Left renal pelvis (tissue), 4 donors: ENCODE measurements at places on chromosomes 16 and 17. TPM values are rescaled to one million over a fixed set of nuclear protein-coding genes. Genes with fewer than 3 reads are reported as not detected.

GRCh38 chr17:48605409-48605919 lies 678 bp upstream of the HOXB6 start:
- no peak for DNase-seq

- no peak for DNase-seq
Measured at GRCh38 chr16:67029254-67030096, 526 bp downstream of the CBFB start.

- no peak for DNase-seq
Measured at GRCh38 chr16:9820476-9821246, 361.6 kb downstream of the GRIN2A start.

GRCh38 chr17:34988644-34989043 lies 8.3 kb downstream of the LIG3 start:
- DNase-seq = no peak

DNA sequence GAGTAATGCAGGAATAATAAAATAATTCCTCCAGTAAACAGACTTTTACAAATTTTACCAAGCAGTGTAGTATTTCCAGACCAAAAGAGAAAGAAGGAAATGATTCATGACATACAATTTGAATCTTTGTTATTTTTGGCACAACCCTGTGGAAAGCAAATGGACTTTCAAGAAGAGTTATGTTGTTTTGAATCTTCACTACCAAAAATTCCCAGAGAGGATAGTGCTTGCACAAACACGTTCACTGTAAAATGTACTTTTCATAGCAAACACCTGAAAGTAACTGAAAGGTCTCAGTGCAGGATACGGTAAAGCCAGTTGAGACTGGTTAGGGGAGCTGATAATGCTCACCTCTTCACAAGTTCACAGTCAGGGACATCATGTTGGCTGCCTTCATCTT lies 107.1 kb downstream of the USP22 start:
- no peak for DNase-seq

DNA sequence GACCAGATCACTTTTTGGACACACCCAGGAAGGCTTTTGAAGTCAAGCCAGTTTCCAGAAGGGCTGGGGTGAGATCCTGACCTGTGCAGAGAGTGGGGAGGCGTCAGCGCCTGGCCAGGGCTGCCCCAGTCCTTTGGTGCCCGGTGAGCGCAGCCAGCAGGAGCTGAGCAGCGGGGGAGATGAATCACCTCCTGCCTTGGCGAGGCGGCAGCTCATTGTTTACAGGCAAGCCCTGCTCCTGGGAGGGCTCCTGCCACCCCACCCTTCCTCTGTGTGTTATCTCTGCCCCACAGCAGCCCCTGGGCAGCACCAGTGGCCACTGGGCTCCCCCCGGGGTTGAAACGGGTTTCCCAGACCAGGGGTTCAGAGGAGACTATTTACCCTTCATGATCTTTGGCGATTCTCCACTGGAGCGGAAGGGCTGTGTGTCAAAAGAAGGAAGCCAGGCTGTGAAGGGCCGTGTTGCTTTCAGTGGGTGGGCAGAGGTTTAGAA lies 14.1 kb upstream of the ITGB4 start:
- no peak for DNase-seq

- DNase-seq = no peak
Measured at GRCh38 chr17:31780483-31780882, 78.6 kb downstream of the COPRS start.

DNA sequence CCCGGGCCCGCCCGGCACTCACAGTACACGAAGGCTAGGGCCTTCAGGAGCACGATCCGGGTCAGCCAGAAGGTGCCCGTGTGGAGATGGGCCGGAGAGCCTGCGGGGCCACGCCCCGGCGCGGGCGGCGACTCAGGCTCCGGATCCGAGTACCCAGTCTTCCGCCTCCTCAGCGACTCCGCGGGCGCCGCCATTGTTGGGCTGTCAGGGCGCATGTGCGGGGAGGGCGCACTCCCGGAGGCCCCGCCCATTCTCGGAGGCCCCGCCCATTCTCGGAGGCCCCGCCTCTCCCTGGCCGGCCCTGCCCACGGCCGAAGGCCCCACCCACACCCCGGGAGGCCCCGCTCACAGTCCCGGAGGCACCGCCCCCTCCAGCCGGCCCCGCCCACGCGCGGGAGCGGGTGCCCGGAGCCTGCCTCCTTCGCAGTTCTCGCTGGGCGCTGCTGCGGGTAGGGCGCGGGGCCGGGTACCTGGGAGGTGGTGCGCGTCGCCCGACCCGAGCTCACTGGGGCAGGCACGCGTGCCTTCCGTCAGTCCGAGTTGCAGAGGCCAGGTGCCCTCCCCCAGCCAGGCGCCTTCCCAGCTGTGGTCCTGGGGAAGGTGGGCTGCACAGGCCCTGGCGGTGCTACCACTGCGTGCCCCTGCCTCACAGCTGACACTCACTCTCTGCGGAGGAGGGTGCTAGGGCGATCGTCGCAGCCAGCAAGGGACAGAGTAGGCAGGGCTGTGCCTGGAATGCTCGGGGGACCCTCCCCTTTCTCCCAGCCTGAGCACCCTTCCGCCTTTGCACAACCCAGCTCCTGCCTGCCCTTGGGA lies at the start of gene LMF1:
Gene LMF1 (minus strand): TSS at position 219 of the 816 bp plus-strand sequence. CDS start 4 bp downstream, at position 215.
- peak; percentile 80 for DNase-seq

- no peak for DNase-seq
Measured at GRCh38 chr17:34665819-34666763, 86.7 kb downstream of the TMEM132E start.

DNA sequence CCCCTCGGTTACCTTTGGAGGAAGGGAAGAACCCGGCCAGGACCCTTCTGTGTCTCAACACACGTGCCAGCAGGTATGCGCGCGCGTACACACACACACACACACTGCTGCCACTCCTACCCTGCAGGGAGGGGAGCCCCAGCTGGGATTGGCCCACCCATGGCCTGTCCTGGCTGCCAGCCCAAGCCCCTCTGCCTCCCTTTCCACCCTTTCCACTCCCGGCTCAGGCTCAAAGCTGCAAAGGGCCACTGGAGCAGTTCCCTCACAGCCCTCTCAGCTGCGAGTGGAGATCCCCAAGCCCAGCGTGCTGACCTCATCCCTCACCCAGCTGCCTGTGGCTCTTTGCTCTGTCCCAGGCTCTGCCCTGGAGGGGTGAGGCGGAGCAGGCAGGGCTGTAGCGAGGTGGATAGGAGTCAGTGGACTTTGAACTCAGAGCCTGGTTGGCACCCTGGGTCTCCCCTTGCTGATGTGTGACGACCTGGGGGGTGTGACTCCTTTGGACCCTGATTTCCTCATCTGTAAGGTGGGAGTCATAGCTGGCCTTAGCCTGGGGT lies 14.5 kb downstream of the KIF19 start:
- no peak for DNase-seq

GRCh38 chr17:278676-279059 lies 73.9 kb downstream of the RPH3AL start:
- DNase-seq = no peak

DNA sequence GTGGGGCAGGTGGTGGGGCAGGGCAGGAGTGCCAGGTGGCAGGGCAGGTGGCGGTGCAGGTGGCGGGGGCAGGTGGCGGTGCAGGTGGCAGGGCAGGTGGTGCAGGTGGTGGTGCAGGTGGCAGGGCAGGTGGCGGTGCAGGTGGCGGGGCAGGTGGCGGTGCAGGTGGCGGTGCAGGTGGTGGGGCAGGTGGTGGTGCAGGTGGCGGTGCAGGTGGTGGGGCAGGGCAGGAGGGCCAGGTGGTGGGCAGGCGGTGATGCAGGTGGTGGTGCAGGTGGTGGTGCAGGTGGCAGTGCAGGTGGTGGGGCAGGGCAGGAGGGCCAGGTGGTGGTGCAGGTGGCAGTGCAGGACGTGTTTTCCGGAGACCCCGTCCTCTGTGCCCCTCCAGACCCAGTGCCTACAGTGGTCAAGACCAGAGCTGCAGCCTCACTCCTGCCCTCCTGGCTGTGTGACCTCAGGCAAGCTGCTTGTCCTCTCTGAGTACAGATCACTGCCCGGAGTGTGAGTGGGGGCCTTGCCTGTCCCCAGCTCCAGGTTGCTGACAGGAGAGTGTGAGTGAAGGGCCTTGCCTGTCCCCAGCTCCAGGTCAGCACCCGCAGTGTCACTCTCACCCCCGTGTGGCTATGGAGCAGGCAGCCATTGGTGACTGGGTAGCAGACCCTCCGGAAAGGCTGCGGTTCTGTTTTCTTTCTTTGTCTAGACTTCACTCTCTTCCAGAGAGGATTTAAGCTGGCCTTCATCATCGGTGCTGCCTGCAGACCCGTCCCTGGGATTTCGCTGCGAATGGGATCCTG lies 16.1 kb upstream of the NPTX1 start:
- DNase-seq = no peak

- DNase-seq = no peak
Measured at GRCh38 chr16:25587783-25588182, 104.0 kb upstream of the HS3ST4 start.

DNA sequence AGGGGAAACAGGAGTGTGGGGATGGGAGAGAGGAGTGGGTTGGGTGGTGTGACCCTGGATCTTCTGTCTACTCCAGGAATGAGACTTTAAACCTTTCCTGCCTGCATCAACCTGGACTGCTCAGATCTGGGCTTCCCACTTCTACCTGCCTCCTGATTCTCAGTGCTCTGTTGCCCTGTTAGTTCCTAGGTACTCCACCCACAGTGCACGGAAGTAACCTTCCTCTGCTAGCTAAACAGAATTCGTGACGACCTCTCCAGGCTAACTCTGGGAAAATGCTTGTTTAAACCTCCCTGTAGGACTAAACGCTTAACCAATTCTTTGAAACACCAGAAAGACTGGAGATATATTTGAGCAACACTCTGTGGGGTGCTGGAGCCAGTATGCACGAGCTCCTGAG lies 83.4 kb upstream of the CLEC3A start:
- DNase-seq = no peak

GRCh38 chr16:62967611-62968010 lies 931.4 kb upstream of the CDH8 start:
- DNase-seq = no peak

GRCh38 chr16:89723279-89724250 lies 2.2 kb downstream of the ZNF276 start:
- no peak for DNase-seq

DNA sequence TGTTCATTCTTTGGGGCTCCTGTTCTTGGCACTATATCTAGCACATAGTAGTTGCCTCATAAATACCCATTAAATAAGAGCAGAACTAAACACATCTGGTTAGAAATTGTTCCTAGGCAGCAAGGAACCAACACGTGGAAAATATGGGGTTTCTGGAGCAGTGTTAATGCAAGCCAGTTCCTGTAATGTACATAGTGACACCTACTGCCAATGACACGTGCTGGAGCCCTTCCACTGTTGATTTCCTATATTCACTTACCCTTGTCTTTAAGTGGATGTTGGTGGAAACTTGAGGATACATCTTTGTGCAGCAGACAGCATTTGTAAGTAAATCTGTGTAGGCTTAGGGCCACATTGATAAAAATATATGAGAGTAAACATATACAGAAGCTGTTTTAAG lies 1.6 kb upstream of the IRF8 start:
- no peak for DNase-seq

DNA sequence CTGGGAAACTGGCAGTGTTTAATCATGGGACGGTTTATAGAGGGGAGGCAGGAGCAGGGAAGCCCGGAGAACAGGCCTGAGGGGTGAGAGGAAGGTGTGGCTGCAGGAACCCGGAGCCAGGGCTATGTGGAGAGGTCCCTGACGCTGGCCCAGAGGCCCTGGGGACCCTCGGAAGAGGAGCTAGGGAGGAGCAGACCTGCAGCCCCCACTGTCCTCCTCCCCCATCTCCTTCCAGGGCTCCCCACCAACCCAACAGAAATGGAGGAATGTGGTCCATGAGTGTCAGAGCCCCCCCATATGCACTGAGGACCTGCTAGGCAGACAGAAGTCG lies 20.3 kb downstream of the TMEM235 start:
- DNase-seq = no peak

GRCh38 chr16:60419859-60420258 lies 1616.4 kb downstream of the CDH8 start:
- DNase-seq = no peak

The GAST gene
- not detected for polyA plus RNA-seq

The OMG gene
- polyA plus RNA-seq = 0.26 TPM

The LGALS3BP gene
- polyA plus RNA-seq = 141 TPM

The ATP1B2 gene
- polyA plus RNA-seq = 19.6 TPM

The RNF112 gene
- 0.68 TPM for polyA plus RNA-seq

The BAIAP3 gene
- 8.0 TPM for polyA plus RNA-seq

The SLC13A2 gene
- polyA plus RNA-seq = 11.1 TPM

The ZNF18 gene
- polyA plus RNA-seq = 12.4 TPM

The KRTAP9-2 gene
- polyA plus RNA-seq = not detected

The EME1 gene
- 7.3 TPM for polyA plus RNA-seq

The GPR139 gene
- not detected for polyA plus RNA-seq

The SYNGR3 gene
- 1.9 TPM for polyA plus RNA-seq
